A673 (cell line): ENCODE measurements at places on chromosomes 2 and 18. TPM values are rescaled to one million over a fixed set of nuclear protein-coding genes. Genes with fewer than 3 reads are reported as not detected.

DNA sequence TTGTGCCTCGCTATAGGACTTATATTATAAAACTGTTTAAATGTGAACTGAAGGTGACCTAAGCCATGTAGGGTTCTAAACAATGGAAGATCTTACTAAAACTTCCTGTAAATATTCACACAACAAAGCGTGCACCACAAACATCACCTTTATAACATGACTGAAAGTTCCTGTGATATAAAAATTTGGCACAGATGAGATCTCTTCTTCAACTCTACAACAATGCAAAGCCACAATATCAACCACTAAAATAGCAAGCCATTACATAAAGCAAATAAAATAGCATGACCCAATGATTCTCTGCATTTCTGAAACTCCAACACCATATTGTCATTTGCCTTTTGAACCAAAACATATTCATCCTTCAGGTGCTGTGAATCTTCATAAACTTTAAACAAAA is 3.5 kb downstream of the YES1 start:
- no peak overlapping the region for H3K4me3 ChIP-seq
- no peak overlapping the region for H3K27ac ChIP-seq
- H3K36me3 ChIP-seq: no peaks in the 10 kb centered on the region
- H3K4me1 ChIP-seq: peaks cover 27% of the 10 kb centered on the region

DNA sequence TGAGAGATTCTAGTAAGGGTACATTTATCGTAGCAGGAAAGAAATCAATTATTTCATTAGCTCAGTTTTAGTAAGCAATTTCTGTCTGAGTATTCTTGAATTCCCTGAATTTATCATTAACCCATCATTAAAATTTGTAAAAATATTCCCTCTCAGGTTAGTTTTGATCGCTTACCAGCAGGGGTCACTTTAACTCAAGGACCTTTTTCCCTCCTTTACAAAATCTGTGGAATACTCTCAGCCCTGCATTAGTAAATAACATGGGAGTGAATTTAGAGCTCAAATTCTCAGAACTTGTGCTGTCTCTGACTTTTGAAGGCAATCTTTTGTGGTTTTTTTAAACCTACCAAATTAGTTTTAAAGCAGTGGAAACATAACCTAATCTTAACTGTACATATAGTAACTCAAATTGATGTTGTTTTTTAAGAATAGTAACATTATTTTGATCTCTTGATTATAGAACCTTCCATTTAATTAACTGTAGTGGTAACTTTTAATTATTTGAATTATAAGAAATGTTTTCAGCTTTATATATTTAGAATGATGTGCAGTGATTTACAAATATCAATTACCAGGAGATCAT is 97.2 kb downstream of the AGPS start:
- H3K4me3 ChIP-seq: no peak overlapping the region
- H3K4me1 ChIP-seq: peaks cover 14% of the 10 kb centered on the region
- H3K36me3 ChIP-seq: peaks cover 4% of the 10 kb centered on the region
- peak; percentile 66 for DNase-seq
- H3K27me3 ChIP-seq: no peaks in the 10 kb centered on the region

DNA sequence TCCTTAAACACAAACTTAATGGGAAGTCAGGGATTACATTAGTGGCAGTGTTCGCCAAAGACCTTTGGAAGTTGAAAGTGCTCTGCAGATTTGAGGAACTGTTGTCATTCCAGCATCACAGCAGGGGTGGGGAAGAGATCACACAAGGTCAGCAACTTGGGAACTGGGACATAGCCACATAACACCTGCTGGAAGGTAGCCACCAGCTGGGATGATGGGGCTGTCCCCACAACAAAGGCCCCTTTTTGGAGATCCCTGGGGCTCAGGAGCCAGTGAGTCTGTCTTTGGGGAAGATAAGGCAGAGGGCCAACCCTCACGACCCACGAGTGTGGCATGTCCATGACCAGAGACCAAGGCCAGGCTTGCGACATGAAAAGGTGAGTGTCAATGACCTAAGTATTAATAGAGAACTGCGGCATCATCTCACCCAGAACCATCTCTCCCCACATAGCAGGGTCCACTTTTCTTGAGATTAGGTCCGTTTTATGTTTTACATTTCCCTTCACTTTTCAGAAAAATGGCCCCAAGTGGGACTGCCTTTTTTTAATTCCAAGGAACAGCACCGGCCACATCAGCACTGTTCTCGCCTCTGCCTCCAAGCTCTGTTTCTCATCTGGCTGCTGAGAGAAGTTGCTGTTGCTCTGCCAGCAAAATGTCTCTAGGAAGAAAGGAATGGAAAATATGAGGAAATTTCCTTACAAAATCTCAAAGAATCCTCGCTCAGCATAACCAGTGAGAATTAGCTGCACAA is 106.9 kb downstream of the GFPT1 start:
- no peaks in the 10 kb centered on the region for H3K27me3 ChIP-seq
- H3K4me1 ChIP-seq: peaks cover 5% of the 10 kb centered on the region
- H3K27ac ChIP-seq: no peak overlapping the region
- no peaks in the 10 kb centered on the region for H3K36me3 ChIP-seq
- no peak for DNase-seq
- no peak overlapping the region for H3K4me3 ChIP-seq

DNA sequence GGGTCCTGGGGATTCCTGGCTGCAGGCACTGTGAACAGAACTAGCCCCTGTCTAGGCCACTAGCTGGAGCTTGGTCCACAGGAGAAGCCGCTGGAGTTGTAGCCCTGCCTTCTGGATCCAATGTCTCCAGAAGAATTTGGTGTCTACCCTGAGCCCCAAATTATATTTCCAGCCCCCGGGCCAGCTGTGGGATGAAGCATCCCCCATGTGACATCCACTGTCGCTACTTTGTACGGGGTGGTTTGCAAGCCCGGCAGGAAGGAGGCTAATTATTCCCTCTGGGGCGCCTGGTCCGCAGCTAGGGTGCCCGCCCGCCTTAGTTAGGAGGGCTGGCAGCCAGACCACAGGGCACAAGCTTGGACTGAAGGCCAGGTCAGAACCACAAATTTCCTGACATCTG is 106.5 kb downstream of the SMAD7 start:
- H3K4me3 ChIP-seq: no peak overlapping the region
- no peaks in the 10 kb centered on the region for H3K27me3 ChIP-seq
- peaks cover 16% of the 10 kb centered on the region for H3K4me1 ChIP-seq
- no peak overlapping the region for H3K27ac ChIP-seq
- DNase-seq: no peak
- no peaks in the 10 kb centered on the region for H3K36me3 ChIP-seq

- H3K27me3 ChIP-seq: no peaks in the 10 kb centered on the region
- no peak overlapping the region for H3K4me3 ChIP-seq
- no peak overlapping the region for H3K27ac ChIP-seq
- DNase-seq: peak; percentile 78
- H3K4me1 ChIP-seq: no peaks in the 10 kb centered on the region
These were observed 21.3 kb downstream of the NOL10 start for GRCh38 chr2:10668402-10669012.

- H3K27me3 ChIP-seq: peaks cover 44% of the 10 kb centered on the region
- no peak overlapping the region for H3K27ac ChIP-seq
- DNase-seq: no peak
- no peak overlapping the region for H3K4me3 ChIP-seq
- H3K36me3 ChIP-seq: no peaks in the 10 kb centered on the region
- H3K4me1 ChIP-seq: no peaks in the 10 kb centered on the region
These were observed 31.4 kb downstream of the MYO5B start for GRCh38 chr18:50163505-50163904.

DNA sequence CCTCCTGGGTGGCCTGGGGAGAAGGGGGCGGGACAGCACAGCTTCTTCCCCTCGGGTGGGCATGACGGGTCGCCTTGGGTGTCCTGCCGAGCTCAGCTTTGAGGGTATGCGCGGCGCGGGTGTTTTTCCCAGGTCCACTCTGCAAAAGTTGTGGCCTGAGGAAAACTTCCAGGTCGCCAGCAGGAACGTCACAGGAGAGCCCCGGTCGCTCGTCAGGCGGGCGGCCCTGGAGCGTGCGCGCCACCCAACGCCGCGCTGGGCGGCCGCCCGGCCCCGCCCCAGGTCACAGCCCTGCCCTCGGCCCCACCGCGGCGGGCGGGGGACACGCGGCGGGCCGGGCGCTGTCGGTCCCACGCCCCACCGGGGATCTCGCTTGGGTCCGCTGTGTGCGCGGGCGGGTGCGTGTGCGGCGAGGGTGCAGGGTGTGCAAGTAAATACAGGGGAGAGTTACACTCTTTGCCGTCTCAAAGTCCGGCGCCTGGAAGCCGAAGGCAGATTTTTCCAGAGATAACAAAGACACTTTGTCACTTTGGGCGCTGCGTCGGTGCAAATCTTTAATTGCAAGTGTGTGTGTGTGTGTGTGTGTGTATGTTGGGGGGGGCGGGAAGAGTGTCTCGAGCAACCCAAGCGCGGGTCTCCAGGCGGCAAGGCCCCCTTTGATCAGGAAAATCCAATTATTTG is 616 bp upstream of the SP5 start:
- peak overlapping the region; percentile 36 for H3K4me3 ChIP-seq
- H3K27ac ChIP-seq: no peak overlapping the region
- peaks cover 26% of the 10 kb centered on the region for H3K4me1 ChIP-seq
- DNase-seq: peak; percentile 25
- H3K36me3 ChIP-seq: no peaks in the 10 kb centered on the region

DNA sequence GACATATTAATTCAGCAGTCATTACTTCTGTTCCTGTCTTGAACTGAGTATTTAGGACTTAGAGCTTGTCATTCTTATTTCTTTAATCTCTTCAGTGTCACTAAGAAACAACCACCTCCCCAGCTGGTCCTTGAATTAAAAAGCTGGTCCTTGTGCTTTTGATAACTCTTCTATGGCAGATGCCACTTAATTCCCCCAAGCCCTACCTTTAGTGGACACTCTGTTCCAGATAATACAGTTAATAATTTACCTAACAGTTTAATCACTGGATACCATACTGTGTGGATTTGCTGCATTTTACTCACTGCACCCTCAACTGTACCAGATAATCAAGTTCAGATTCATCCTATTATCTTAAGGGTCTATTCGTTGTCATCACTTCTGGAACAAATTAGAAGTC is 73.1 kb downstream of the SKA1 start:
- no peak overlapping the region for H3K4me3 ChIP-seq
- DNase-seq: no peak
- H3K36me3 ChIP-seq: no peaks in the 10 kb centered on the region
- no peaks in the 10 kb centered on the region for H3K4me1 ChIP-seq
- no peak overlapping the region for H3K27ac ChIP-seq

GRCh38 chr2:103144837-103145236 is 383.0 kb downstream of the TMEM182 start:
- no peak overlapping the region for H3K4me3 ChIP-seq
- H3K36me3 ChIP-seq: no peaks in the 10 kb centered on the region
- no peaks in the 10 kb centered on the region for H3K27me3 ChIP-seq

DNA sequence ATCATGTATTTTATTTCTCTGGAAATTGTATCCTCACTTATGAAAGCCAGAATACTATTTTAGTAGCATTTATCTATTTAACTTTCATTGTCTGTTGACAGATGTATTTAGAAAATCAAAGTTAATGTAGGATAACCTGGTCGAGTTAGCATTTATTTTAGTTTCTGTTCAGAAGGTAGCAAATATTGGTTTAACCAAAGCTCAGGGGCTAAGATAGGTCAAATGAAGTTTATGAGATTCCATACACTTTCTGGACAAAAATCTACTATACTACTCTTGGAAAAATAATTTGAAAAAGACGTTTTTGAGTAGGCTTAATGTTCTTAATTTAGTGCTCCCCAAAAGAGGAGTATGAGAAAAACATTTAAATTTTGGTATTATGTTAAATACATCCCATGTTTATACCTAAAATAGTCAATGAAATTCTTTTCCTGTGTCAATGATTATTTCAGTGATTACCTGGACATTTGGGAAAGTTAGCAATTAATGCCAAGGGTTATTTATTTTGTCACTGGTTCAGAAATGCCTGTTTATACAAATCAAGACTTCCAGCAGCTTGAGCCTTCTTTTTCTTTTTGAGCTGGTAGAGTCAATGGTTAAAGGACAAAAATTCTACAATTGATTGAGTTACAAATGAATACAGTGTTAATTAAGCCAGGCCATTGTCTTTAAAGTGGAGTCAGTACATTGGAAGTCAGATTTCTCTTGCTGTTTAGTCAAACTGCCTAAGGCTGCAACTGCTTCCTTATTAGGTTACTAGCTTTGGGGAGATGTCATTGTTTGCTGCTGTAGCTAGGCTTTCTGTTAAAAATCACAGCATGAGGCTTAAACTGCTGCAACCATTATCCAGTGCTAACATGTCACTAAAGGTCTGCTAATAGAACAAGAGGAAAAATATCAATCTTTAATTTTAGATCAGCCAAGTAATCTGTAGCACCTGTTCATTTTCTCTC is 182.3 kb downstream of the CAMKMT start:
- DNase-seq: peak; percentile 71
- H3K4me3 ChIP-seq: no peak overlapping the region
- peaks cover 8% of the 10 kb centered on the region for H3K4me1 ChIP-seq
- H3K27ac ChIP-seq: no peak overlapping the region

DNA sequence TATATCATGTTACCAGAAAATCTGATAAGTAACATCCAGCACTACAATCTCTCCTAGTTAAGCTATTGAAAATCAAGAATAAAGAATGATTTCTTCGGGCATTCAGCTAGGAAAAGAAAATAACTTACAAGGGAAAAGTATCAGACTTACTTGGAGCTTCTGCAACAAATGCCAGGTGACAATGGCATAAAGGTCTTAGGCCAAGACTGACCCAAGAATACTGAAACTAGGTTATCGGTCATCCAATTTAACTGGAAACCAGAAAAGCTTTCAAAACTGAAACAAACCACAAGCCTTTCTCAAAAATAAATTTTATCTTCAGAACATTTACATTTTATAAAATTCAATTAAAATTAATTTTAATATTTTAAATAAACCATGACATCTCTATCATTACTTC is 214.0 kb upstream of the CCDC68 start:
- H3K36me3 ChIP-seq: no peaks in the 10 kb centered on the region
- H3K27me3 ChIP-seq: no peaks in the 10 kb centered on the region
- H3K4me3 ChIP-seq: no peak overlapping the region

DNA sequence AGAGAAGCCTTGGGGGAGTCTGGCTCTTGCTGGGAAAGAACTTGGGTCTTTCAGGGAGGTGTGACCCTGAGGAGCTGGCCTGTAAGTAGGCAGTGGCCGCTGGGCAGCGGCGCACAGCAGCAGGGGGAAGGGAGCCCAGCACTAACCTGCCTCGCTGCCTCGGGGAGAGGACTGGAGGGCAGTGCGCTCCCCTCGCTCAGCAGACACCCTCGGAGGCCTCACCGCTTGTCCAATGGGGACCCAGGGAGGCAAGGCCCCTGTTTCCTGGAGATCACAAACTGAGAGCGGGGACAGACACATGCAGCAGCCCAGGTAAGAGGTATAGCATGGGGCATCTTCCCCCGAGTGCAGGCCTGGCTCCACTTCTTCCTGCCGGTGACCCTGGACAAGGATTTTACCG is 3.3 kb downstream of the DNMT3A start:
- no peak for DNase-seq
- H3K27ac ChIP-seq: peak overlapping the region; percentile 48
- peaks cover 18% of the 10 kb centered on the region for H3K4me1 ChIP-seq
- H3K4me3 ChIP-seq: no peak overlapping the region
- no peaks in the 10 kb centered on the region for H3K27me3 ChIP-seq

- H3K4me1 ChIP-seq: peaks cover 6% of the 10 kb centered on the region
- DNase-seq: no peak
- H3K27me3 ChIP-seq: no peaks in the 10 kb centered on the region
These were observed 1.2 kb downstream of the ATG9A start for GRCh38 chr2:219228041-219228910.

The HOXD8 gene
- total RNA-seq: 56.8 and 61.9 TPM in 2 replicates

The ARID5A gene
- 5.7 and 7.3 TPM in 2 replicates for total RNA-seq
